Activated T-helper 1 cell treated with anti-CD3 and anti-CD28 coated beads, Interleukin-2, amount 50 U/mL, for 16 hours (primary cell): ENCODE measurements at places on chromosomes 7 and 10.
A peak's percentile ranks its signal among the peaks of the same experiment; 100 is the strongest.

DNA sequence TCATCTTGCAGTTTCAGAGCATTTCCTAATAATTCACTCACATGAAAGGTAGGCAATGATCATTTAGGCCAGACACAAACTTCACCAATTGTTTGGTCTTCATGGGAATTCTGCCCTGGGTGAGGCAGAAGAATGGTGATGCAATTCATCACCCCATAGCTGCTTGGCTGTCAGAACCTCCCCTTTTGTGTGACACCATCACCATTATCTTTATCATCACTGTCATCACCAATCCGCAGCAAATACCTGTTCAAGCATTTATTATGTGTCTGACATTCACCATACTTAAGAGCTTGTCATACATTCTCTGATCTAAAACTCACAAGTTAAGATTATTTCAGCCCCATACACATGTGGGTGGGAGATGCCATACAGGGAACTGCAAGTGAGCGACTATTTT is 799.5 kb upstream of the LRRN3 start:
- DNase-seq: no peak

DNA sequence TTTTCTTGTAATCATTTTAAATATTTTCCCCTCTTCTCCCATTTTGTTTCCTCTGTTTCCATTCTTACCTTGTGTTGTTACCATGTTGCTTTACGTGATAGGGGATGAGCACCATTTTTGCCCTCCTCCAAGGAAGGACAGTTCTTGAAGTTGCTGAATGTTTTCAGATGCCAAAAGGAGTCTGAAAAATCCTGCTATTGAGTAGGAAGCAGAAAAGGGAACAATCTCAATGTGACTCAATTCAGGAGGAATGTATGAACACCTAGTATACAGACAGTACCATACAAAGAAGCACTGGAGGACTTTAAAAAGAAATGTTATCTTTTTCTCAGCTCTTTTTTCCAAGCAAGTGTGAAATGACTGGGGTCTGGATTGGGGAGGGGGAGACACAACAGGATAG is 5.1 kb upstream of the NAMPT start:
- no peak for DNase-seq

DNA sequence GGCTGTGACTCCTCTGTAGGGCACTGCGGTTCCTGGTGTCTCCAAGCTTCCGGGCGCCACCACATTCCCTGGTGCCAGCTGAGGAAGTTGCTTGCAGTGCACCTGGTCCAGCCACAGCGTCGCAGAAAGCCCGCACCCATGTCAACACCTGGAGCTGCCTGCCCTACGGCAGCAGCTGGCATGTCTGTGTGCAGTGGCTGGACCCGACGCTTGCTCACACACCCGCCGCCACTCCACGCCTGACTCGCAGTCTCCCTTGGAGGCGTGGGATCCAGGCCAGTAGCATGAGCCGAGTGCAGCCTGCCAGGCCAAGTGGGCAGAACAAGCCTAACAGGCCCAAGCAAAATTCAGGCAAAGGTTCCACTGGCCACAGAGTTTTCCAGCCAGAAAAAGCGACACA is 118.1 kb upstream of the PHF14 start:
- no peak for DNase-seq

- DNase-seq: no peak
Measured at GRCh38 chr10:59995862-59996261, 89.5 kb upstream of the CCDC6 start.

DNA sequence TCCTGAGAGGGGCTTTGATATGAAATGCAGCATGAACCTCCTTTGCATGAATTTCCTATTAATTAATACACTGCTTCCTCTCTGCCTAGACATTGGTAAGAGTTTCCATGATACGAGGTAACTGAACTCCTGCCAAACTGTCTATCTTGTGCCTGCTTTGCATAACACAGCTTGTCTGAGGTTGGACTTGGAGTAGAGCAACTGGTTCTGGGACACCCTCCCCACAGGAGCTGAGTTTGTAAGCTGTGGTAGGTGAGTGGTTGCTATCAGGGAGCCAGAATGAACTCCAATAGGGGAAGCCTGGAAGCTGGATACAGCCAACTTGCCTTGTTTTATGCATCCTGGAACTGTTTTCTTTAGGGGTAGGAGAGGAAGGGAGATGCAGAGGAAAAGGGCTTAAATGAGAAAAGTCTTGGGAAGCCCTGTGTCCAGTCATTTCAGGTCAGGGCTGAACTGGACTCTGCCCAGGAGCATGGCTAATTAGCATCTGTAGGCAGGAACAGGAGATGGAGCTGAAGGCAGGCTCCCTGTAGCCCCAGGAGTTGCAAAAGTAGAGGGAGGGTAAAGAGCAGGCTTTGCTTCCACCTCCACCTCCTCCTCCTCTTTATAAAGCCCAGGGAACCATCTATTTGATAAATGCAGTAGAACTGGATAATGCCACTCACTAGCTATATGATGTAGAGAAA is 73.2 kb upstream of the GPR158 start:
- DNase-seq: no peak

DNA sequence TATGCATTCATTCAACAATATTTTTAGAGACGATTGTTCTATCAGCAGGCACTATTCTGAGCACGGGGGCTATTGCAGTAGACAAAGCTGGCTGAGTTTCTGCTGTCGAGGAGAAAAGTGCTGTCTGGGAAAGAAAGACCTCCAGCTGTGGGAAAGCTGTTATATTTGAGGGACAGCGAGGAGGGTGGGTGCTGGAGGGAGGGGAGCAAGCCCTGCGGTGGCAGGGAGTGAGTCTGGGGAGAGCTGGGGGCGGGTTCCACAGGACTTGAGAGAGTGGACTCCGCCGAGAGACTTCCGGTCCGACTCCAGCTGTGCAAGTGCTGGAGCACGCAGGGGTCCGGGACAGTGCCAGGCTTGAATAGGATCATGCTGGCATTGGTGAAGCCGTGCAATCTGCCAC is 602.1 kb upstream of the FOXK1 start:
- DNase-seq: no peak

- no peak for DNase-seq
Measured at GRCh38 chr10:14578060-14578952, 196.4 kb downstream of the FAM107B start.

- DNase-seq: no peak
Measured at GRCh38 chr7:138606236-138606635, 94.9 kb downstream of the SVOPL start.

GRCh38 chr10:132961787-132962622 is 19.6 kb upstream of the CFAP46 start:
- DNase-seq: peak; percentile 23

GRCh38 chr10:62830679-62831078 is 14.5 kb upstream of the EGR2 start:
- no peak for DNase-seq

- DNase-seq: no peak
Measured at GRCh38 chr7:29879609-29880008, 73.3 kb downstream of the WIPF3 start.
